ENCODE measurements at places on chromosomes 12 and 14.

DNA sequence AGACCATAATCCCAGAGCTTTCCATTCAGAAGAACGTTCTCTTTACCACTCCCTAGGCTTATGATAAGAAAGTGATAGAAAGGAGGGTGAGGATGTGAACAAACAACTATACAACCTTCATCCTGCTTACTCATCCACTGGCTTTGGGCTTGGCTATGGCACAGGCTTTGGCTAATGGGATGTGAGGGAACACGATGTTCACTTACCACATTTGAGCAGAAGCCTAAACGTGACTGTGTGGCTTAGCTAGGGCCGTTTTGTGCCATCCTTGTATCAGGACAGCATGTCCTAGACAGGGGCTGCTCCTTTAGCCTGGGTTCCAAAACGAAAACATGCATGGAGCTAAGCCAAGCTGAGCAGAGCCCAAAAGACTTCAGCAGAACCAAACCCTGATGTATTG, 118.6 kb upstream of the CCDC175 start:
- DNase-seq: no peak

GRCh38 chr12:47813511-47814196, 6.0 kb downstream of the HDAC7 start:
- DNase-seq: peak; percentile 47

GRCh38 chr14:65434216-65434850, 21.8 kb downstream of the FUT8 start:
- DNase-seq: peak; percentile 16

DNA sequence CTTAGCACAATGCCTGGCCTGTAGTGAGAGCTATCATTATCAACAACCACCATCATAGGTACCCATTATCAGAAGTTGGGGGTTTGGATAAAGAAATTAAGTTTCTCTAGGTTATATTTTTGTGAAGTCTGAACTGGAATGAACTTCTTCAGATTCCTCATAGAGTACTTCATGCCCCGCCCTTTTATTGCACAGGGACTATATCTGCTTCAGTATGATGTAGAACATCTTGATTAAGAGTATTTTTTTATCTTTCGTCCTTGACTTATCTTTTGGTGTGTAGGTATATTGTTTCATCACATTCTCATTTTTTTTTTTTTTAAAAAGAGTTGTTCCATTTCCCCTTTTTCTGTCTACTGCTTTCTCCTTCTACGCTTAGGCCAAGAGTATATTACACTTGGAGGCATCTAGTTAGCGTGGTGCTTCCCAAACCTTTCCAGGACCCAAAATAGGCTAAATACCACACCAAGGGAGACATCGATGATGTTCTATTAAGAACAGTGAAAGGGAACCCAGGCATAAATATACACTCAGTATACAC, 467.5 kb downstream of the ZFP36L1 start:
- DNase-seq: no peak

GRCh38 chr12:118033902-118034301, 17.4 kb downstream of the RFC5 start:
- no peak for DNase-seq

DNA sequence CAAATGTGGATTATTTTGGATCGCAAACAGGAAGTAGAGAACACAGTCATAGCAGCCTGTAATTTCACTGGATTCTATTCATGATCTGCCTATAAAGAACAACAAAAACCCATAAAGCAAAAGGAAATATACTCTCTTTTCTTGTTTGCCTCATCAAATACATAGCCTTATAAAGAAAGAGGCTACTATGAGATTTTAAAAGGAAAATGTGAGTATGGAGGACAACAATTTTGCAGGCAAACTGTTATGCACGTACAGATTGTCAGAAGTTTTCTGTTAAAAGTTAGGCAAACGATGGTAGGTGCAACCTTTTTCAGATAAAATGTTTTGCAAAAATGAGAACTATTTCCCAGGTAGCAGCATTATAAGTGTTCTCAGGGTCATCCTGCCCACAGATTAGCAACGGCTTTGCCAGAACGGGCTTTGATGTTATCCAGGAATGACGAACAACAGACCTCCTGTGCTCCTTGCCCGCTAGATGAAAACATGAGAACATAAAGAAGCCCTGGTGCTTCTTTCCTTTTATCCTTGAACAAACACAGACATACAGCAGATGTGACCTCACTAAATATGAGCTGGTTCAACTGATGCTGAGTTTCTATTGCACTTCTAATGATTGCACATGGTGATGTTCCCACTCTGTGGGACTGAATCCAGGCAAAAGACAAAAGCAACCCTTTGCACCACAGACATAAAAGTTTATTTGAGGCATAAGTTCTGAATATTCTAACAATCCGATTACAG, 88.1 kb downstream of the ITPR2 start:
- peak; percentile 96 for DNase-seq

DNA sequence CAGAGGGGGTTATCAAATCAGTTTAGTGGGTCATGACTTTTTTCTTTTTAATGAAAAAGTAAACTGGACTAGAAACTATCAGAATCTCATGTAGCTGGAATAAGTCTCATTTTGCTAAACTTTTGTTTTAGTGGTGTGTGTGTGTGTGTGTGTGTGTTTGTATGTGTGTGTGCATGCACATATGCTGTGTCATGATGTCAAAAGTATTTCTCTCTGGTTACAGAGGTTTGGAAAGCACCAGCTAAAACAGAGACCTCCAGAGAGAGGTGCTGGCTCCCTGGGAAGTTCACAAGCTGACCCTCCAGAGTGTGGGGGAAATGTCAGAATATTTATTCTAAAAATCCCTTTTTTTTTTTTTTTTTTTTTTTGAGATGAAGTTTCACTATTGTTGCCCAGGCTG, 114.7 kb downstream of the LGMN start:
- DNase-seq: no peak

Measured in SK-N-DZ (cell line).